T-helper 2 cell (primary cell): ENCODE measurements at places on chromosomes 13 and 19.

DNA sequence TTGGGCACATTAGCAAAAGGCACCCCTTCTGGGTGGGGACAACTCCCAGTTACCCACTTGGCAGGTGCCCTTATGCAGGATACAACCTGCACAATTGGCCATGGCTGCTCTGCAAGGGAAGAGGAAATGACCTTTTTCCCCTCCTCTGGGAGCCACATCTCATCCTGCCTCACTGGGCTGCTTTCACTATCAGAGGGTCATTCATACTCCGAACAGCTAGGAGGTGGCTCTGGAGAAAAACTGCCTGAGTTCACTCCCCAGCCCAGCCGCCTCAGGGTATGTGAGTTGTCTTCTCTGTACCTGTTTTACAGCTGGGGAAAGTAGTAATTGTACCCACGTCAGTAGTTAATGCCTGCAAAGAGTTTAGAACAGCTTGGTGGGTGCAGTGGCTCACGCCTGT is 7.1 kb upstream of the ACTN4 start:
- no peak for DNase-seq

- no peak for DNase-seq
These were observed 7.9 kb downstream of the CFD start for GRCh38 chr19:867301-867793.

- no peak for DNase-seq
These were observed 54.5 kb downstream of the CDADC1 start for GRCh38 chr13:49302222-49302621.

- DNase-seq, result no peak
These were observed 214.0 kb upstream of the HTR2A start for GRCh38 chr13:47110833-47111240.

GRCh38 chr19:38216785-38217641 is 7.0 kb downstream of the DPF1 start:
- no peak for DNase-seq

DNA sequence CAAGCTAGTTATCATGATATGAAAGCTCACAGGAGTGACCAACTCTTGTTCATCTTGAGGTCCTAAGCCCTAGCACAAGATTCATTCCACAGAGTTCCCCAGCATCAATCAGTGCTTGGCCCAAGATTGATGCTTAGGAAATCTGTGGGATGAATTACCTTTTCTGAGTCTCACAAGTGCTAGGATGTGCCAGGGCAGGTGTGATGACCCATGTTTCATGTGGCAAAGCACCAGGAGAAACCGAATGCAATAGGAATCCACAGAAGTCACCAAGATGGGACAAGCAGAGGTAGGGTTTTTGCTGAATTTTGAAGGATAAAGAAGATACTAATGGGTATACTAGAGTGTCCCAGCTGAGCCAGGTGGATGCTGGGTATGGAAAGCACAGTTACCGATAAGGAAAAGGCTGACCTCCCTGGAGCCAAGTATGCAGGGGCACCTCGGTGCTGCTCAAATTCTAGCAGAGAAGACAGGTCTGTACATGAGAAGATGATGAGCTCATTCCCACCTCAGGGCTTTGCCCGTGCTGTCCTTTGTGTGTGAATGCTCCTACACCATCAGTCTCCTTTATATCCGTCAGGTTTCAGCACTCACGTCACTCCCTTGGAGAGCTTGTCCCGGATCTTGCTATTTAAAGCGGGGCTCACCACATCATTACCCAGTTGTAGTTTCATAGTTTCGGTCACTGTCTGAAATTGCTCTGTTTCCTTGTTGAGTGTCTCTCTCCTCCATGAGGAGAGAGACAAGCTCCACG is 168.9 kb upstream of the TSC22D1 start:
- no peak for DNase-seq

GRCh38 chr19:39171479-39172465 is 25.0 kb upstream of the NCCRP1 start:
- DNase-seq, result no peak

- no peak for DNase-seq
These were observed 69.4 kb downstream of the C13orf42 start for GRCh38 chr13:51041710-51042109.

GRCh38 chr13:70172946-70173597 is 64.8 kb upstream of the KLHL1 start:
- DNase-seq, result no peak

DNA sequence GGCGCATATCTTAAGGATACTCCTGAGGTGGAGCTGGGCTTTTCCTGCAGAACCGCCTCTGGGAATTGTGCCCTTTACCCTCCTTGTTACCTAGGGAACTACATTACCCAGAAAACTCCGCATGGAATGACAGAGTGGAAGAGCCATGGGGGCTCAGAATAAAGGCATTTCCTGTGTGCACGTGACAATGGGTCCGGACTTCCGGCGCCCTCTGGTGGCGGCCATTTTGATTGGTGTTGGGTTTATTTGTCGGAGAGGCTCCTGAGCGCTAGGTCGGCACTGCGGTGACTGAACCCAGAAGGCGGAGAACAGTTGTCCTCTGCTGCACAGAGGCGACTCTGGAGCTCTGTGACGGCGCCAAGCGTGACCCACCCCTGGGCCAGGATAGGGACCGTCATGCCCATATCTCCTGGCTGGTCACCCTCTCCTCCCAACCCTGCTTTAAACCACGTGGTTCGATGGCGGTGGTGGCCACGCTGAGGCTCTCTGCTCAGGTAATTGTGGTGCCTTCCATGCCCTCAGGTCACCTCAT is at the start of gene ZNF587B:
Gene ZNF587B (plus strand): TSS at position 229 of the 532 bp plus-strand sequence. CDS start 230 bp downstream, at position 459.
- DNase-seq, result no peak

GRCh38 chr13:85298387-85298924 is 500.8 kb downstream of the SLITRK6 start:
- DNase-seq, result no peak

DNA sequence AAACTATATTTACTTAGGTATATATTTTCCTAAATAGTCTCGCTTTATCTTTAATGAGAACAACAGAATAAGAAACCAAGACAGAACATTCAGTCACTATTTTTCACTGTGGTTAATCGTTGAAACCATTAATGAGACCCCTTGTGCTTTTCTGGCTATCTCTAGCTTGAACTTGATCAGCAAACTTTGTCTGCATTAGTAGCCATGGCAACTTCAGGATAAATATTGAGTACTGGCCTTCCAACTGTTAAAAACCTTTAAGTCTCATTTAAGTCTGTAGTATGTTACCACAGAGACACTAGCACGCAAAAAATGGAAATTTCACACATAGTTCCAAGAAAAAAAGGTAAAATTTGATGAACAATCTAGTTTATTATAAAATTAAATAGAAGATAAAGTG is 946.0 kb downstream of the SLITRK5 start:
- DNase-seq, result no peak

GRCh38 chr19:34838248-34838647 is 65.2 kb upstream of the ZNF599 start:
- no peak for DNase-seq

- no peak for DNase-seq
These were observed 10.6 kb downstream of the URI1 start for GRCh38 chr19:29952646-29953045.

- DNase-seq, result no peak
These were observed 90.9 kb downstream of the SIPA1L3 start for GRCh38 chr19:37997911-37998344.

DNA sequence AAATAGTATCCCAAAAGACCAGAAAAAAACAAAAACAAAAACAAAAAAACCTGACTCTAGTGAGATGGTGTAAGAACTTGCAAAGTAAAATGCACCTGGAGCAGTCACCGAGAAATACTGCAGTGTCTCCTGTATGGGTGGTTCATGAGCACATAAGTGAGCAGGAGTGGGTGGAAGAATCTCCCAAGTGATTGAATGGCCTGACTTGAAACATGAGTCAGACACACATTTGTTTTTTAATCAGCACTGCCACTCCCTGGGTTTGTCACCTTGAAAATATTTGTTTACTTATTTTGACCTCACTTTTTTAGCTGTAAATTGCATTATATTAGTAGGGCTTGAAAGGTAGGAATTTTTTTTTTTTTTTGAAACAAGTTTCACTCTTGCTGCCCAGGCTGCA is 2.0 kb downstream of the ZNF431 start:
- DNase-seq, result no peak

- peak; percentile 64 for DNase-seq
These were observed 8.6 kb upstream of the NUP62 start for GRCh38 chr19:49937750-49938381.

DNA sequence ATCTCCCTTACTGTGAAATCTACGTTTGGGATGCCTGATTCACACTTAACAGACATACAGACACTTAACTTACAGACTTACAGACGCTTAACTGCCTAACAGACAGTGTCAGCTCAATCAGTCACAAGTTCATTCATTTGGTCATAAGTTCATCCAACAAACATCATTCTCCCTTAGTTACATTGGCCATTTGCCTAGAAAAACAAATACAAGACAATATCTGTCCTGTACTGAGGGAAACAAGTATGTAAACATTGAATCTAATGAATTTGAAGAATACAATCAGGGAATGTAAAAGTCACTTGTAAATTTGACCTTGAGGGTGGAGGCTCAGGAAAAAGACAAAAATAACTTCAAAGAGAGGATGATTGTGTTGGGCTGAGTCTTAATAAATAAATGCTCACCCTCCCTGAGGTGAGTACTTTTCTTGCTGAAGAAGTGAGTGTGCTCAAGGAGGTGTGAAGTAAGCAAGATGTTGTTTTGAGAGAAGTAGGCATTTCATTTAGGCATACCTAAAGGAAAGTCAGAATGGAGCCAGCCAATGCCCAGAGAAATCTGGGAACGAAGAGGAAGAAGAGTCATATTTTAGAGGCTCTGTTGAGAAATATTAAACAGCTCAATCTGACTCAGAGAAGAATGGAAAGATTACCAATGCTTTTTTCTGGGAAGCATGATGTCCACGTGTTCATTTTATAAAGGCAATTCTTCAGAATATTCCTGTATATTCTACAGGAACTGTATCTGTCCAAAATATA is 958.4 kb upstream of the SLC10A2 start:
- no peak for DNase-seq

- DNase-seq, result no peak
These were observed 85.0 kb downstream of the DOCK9 start for GRCh38 chr13:98892821-98893220.

GRCh38 chr13:30736461-30737320 is 1.3 kb downstream of the ALOX5AP start:
- no peak for DNase-seq

DNA sequence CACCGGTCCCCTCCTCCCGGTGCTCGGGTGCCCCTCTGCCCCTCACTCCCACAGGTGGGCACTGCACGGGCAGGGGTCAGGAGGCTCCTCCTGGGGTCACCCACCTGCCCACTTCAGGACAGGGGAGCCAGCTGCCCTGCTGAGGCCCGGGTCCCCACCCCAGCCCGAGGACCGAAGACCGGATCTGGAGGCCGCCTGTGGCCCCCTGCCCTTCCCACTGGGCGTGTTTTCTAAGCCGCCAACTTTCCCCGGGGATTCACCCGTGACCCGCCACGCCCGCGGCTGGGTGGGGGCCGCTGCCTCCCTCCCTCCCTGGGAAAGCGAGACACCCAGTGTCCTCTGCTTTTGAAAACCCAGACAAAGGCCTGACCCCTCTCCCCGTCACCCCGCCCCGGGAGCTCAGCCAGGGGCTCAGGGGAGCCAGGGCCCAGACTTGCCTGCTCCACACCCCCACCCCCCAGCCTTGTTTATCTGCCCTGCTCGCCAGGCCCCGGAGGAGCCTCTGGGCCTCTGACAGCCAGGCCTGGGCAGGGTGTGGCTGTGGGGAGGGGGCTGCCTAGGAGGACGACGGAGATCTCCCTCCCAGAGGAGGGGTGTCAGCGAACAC is 1.3 kb downstream of the PALM start:
- no peak for DNase-seq

DNA sequence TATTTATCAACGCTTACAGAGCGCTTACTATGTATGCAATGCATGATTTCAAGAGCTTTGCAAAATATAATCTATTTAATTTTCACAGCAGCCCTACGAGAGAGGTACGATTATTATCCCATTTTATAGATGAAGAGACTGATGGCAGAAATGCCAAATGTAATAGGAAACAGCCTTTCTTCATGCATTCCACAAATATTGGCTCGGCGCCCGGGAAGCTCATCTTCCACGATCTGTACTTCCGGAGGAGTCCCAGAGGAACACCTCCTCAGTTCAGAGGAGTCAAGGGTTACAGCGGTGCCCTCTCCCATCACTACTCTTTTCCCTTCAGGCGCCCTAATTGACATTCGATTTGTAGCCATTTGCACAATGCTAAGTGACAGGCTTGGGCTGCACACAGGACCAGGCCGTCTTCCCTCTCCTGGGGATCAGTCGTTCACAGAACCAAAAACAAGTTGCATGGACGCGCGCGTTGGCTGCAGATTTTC is 1.1 kb upstream of the ARHGAP35 start:
- no peak for DNase-seq

- DNase-seq, result peak; percentile 95
These were observed 2.2 kb upstream of the SLC17A7 start for GRCh38 chr19:49443366-49444099.

DNA sequence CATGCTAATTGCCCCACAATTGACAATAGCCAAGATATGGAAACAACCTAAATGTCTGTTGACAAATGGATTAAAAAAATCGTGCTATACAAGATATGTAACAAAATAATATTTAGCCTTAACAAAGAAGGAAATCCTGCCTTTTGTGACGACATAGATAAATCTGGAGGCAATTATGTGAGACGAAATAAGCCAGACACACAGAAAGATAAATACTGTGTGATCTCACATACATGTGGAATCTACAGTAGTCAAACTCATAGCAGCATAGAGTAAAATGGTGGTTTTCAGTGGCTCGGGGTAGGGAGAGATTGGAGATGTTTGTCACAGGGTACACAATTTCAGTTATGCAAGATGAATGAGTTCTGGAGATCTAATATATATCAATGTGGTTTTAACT is 895.8 kb downstream of the SLITRK6 start:
- DNase-seq, result no peak

GRCh38 chr13:21321269-21321668 is 137.8 kb downstream of the ZDHHC20 start:
- no peak for DNase-seq

DNA sequence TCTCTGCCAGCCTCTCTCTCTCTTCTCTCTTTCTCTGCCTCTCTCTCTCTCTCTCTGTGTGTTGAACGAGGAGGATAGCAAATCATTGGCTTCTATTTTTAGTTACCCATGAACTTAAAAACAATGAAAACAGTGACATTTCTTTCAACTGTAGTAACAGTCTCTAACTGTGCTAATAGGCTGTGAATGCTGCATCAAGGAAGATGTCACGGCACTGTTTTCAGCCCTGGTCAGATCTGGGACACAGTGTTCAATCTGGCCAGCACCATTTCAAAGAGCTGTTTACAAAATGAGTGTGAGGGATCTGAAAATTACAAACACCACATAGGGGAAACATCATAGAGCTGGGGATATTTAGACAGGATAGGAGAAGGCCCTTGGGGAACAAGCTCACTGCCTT is 717.0 kb downstream of the FGF9 start:
- no peak for DNase-seq

GRCh38 chr19:38904581-38905539 is 5.1 kb downstream of the NFKBIB start:
- no peak for DNase-seq

DNA sequence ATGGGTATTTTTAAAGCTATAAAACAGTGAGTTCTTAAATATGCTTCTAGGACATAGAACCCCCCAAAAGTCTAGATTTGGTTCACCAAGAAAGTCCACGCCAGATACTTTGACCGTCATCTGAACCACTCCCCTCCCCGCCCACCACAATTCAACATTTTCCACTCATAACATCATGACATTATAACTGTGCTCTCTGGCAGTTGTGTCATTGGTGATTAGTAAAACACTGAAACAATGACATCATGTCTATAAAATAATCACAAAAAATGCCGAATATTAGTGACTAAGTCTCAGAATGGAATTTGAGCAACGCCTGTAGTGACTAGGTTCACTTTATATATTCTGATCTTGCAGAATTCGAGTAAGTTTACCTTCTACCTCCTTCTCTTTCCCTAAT is 732.3 kb downstream of the FGF9 start:
- no peak for DNase-seq
